Thoracic aorta endothelial cell (primary cell): ENCODE measurements at places on chromosomes 1 and 21. TPM values are rescaled to one million over a fixed set of nuclear protein-coding genes. Genes with fewer than 3 reads are reported as not detected.

The ACTL8 gene
- total RNA-seq, result not detected in 2 replicates

The C1orf94 gene
- total RNA-seq, result not detected in 2 replicates

The PRRX1 gene
- 4.4 and 11.6 TPM in 2 replicates for total RNA-seq

The CD1B gene
- not detected in 2 replicates for total RNA-seq

The NRAS gene
- 164 and 186 TPM in 2 replicates for total RNA-seq

The PTPN22 gene
- total RNA-seq, result 6.0 and 15.8 TPM in 2 replicates

The MOB3C gene
- 4.4 and 5.1 TPM in 2 replicates for total RNA-seq

The AGMAT gene
- total RNA-seq, result 0.93 and 2.3 TPM in 2 replicates

The ADSS2 gene
- 160 and 165 TPM in 2 replicates for total RNA-seq
